Caudate nucleus (tissue), 63 donors: ENCODE measurements at places on chromosomes 2 and 18.
A peak's percentile ranks its signal among the peaks of the same experiment; 100 is the strongest.

DNA sequence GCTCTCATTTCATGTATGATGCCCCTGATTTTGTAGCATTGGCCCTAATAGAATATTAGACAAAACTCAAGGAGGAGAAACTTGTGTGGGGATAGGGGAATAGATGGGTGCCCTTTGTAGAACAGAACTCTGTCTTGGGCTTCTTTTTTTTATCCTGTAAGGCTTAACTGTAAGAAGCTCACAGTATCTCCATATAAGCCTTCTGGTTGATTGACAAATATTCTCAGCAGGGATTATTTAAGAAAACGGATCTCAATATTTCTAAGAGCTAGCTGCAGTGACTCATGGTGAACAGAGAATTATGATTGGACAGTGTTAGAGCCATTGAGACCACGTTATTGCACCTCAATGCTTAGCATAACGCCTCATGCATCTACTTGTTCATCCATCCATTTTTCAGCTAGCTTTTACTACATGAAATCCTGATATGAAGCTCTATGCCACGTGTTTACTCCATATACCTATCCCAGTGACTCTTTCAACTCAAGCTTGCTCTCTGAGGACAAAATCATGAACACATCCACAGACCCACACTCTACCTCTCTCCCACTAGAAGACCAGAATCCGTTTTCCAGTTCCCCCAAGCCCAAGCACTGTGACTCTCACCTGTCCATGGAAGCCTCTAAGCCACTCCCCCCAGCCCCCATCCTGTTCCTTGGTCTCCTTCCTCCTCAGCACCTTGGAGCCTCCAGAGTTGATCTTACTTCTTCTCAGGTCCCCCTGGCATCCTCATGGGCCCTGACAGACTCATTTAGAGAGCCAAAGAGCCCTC is 99.2 kb downstream of the BCL2L11 start:
- DNase-seq: no peak

GRCh38 chr18:48850822-48851598 is 99.8 kb downstream of the SMAD7 start:
- no peak for DNase-seq

GRCh38 chr2:2400286-2401038 is 69.4 kb upstream of the MYT1L start:
- no peak for DNase-seq

- no peak for DNase-seq
Observed at GRCh38 chr2:65539633-65540032, 107.2 kb upstream of the SPRED2 start.

GRCh38 chr2:32342801-32343200 is 14.0 kb upstream of the BIRC6 start:
- no peak for DNase-seq

- peak; percentile 57 for DNase-seq
Observed at GRCh38 chr2:219286436-219287115, 7.4 kb downstream of the DNAJB2 start.

DNA sequence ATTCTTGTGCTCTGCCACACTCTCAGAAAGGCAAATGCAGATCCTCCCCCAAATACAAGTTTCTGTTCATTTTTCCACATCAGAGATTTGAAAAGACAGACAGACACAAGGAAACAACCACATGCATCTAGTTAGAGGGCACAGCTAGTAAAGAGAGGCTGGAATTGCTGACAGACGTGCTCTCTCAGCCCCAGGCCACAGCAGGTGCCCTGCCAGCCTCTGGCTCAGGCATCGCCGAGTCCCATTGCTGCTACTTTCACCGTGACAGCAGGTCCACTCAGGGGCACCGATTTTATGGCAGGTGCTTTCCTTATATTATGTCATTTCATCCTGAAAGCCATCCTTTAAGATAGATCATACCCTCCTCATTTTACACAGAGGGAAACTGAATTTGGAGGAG is 507.5 kb downstream of the EIPR1 start:
- DNase-seq: no peak

GRCh38 chr2:196390243-196391148 is 219.1 kb upstream of the STK17B start:
- DNase-seq: no peak

- DNase-seq: no peak
Observed at GRCh38 chr2:174518395-174518794, 31.6 kb upstream of the GPR155 start.

GRCh38 chr2:31337197-31337596 is 77.3 kb downstream of the XDH start:
- DNase-seq: no peak

- DNase-seq: no peak
Observed at GRCh38 chr2:167475791-167476190, 587.5 kb downstream of the XIRP2 start.

DNA sequence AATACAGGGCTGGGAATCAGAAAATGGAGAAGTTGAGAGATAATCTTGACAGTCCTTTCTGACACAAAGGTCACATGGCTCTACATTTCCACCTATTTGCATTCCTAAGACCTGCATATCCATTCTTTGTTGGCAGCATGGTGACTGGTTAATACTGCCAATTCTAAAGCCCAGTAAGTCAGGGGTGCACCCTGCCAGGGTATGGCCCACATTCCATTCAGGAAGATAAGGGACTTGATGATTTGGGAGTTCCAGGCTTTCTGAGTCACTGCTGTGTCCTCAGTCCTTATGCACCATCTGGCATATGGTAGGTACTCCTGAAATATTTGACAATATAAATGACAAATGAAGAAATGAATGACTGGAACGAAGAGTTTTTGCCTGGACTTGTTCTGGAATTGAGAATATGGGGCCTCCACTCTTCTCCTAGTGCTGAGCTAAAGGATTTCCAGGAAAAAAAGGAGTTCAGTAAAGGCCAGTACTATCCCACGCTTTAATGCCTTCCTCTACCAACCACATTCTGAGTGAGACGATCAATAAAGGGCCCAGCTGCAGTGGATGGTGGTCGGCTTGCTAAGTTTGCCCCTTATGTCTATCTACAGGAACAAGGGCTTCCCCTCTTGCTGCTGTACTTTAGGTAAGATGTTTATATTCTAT is 31.7 kb upstream of the EIF2AK3 start:
- no peak for DNase-seq

GRCh38 chr2:129142465-129142864 is 823.8 kb upstream of the HS6ST1 start:
- DNase-seq: no peak

DNA sequence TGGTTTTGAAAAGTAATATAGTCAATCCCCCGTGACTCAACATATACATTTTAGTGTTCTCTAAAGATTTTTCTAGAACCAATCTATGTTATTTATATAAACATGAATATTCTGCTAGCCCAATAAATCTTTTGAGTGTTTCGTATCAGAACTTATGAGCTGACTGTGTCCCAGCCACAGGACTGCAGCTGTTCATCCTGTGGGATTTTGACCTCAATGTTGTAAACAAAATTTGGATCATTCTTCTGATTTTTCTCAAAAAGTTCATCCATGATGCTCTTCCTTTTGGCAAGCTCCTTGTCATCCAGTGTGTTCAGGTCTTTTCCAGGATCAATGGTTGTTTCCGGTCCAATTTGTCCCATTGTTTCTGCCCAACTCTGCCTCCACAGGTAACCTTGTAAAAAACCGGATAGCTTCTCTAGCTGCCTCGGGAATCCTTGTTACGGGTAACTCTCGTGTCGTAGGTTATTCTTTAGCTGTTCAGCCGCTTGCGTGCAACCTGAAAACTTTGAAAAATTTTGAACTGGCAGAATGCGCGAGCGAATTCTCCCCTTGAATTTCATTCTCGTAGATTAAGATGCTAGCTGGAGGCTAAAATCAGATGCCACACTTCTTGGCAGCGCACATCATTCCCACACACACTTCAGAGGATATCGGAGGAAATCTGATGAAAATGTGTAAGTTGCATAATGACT is 195.2 kb downstream of the SH3BP4 start:
- no peak for DNase-seq

DNA sequence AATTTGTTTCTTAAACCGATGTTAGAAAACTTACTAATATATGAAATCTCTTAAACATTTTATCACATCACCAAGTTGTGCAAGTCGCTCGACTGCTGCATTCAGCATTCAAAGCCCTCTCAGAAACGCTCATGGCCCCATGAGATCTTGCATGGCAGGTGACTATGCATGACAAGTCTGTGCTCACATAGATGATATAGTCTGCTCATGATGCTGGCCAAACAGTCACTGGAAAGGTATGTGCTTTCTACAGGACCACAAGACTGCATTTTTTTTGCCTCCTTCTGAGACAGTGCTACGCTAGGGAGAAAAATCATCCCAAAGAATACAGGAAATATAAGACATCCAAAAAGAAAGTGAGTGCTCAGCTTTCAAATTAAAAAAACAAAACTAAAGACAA is 98.3 kb upstream of the ZBTB14 start:
- no peak for DNase-seq

DNA sequence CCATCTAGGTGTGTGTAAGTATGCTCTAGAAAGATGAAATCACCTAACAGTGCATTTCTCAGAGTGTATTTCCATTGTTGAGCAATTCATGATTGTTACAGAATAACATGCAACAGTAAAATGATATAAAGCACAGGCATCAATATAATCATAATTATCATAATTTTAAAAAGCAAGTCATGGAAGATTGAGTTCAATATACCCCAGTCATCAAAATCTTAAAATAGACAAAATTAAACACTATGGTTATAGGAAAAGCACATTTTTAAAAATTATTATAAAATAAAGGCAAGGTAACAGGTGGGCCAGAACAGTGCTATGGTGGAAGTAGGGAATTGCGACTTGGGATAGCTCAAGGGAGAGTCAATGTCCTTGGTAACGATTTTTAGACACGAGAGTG is 555.4 kb upstream of the VRK2 start:
- no peak for DNase-seq

DNA sequence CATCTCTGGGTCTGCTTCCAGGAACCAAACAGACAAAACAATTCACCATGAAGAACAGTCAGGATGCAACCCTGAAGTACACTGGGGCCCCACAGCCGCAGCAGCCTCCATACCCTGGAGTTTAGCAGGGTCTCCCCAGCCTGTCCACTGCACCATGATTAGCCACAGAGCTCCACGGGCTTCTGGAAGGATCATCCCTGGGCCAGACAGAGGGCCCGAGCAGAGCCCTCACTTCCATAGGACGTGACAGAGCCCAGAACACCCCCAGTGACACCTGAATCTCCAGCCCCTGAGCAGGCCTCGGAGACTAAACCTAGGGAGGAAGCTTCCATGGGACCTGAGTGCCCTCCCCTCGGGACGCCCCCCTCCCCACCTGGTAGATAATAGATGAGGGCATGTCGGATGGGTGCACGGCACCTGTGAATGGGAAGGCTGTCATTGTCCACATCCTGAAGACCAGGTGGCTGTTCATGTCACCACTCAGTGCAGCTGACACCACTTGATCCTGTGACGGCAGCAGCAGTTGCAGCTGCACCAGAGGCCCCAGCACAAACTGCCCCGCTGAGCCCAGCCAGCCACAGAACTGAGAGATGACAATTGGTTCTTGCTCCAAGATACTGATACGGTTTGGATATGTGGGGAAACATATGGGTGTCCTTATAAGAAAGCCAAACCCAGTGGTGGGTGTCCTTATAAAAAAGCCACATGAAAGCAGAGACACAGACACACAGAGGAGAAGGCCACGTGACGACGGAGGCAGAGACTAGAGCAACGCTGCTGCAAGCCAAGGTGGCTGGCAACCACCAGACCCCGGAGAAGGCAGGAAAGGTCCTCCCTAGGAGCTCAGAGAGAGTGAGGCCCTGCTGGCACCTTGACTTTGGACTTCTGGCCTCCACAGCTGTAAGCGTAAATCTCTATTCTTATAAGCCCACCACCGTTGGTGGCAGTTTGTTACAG is 23.2 kb downstream of the KIF1A start:
- DNase-seq: no peak

DNA sequence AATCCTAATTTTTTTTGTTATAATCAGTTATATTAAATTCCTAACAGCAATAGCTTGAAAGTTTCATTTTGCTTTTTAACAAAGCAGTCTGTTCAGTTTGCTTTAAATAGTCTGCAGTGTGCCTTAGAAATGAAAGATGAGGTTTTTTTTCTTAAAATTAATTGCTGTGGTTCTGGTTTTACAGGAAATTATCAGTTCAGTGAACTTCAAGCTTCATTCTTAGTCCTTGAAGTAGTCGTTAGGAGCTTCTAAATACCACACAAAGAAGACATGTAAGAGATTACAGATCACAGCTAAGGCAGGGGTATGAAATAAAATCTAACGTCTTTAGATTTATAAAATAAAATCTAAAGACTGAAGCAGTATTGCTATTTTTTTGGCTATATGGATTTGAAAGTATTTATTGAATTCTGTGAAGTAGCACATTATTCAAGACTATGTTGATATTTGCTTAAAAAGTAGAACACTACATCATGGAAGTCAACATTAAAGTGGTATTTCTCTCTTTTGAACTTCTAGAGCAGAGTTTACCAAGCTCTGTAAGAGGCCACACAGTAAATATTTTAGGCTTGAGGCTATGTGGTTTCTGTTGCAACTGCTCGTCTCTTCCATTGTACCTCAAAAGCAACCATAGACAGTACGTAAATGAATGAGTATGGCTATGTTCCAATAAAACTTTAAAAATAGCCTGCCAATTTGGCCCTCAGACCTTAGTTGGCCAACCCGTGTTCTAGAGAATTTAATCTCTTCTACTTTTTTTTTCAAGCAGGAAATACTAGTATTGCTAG is 81.5 kb upstream of the STON1 start:
- DNase-seq: no peak

- DNase-seq: no peak
Observed at GRCh38 chr2:138475277-138475776, 26.2 kb upstream of the SPOPL start.

DNA sequence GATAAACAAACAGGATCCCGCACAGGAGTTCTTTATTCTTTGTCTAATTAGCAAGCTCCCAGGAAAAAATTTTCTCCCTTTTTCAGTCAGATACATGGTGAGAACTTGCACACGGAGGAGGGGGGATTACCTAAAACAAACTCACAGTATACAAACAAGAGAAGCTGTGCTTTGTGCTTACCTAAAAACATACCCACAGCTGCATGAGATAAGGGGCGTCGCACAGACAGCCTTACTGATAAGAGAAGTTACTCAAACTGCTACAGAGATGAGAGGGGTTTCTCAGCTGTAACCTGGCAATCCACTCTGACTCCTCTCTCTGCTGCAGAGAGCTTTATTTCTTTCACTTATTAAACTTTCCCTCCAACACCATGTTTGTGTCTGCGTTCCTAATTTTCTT is 32.9 kb upstream of the ST3GAL5 start:
- DNase-seq: no peak

DNA sequence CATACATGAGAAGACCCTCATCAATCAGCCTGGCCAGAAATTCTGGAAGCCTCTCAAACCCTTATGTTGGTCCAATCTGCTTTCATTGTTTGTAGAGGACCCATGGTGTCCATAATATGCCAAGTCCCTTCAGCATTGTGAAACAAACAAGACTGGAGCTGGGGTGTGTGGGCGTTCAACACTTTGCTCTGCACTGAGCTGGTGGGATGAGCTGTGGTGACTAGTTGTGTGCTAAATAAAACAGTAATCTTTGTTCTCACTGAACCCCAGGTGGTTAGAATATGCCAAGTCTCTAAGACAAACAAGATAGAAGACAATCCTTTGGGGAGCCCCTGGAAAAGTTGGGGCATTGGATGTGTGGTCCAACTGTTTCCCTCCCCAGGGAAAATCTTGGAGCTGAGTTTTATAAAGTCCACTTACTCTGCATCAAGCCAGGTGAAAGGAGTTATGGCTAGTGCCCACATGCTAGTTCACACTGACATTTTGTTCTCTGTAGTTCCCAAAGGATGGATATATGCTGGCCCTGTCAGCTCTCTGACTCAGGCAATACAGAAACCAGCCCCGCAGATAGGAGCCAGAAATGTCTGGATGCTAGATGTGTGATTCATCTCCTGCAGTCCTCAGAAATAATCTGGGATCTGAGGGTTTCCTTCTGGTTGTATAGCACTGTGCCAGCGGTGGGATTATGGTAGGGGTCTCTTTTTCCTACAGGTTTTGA is 260.2 kb downstream of the TMX3 start:
- DNase-seq: no peak
